ENCODE measurements at places on chromosomes 5 and 9.
A peak's percentile ranks its signal among the peaks of the same experiment; 100 is the strongest.

- peak; percentile 59 for DNase-seq
Measured at GRCh38 chr9:98972716-98973115, 29.0 kb downstream of the COL15A1 start.

DNA sequence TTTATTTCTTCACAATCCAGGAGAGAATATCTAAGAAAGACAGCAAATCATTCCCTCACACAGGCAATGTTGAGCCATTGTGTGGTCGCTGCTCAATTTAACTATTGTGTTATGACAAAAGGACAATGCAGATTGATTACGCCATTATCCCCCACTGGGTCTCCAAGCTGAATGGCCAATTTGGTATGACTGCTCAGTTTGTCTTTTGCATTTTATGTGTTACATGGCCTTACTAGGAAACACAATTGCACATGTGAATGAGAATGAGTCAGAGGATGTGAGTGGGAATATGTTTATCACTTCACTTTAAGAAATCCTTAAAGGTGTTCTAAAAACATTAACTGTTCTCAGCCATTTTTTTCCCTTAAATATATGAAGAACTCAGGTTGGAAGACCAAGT lies 108.3 kb downstream of the FAM174A start:
- DNase-seq: peak; percentile 20

- no peak for DNase-seq
Measured at GRCh38 chr5:79974886-79975285, 16.2 kb downstream of the MTX3 start.

- DNase-seq: no peak
Measured at GRCh38 chr5:116564756-116565490, 9.7 kb downstream of the SEMA6A start.

DNA sequence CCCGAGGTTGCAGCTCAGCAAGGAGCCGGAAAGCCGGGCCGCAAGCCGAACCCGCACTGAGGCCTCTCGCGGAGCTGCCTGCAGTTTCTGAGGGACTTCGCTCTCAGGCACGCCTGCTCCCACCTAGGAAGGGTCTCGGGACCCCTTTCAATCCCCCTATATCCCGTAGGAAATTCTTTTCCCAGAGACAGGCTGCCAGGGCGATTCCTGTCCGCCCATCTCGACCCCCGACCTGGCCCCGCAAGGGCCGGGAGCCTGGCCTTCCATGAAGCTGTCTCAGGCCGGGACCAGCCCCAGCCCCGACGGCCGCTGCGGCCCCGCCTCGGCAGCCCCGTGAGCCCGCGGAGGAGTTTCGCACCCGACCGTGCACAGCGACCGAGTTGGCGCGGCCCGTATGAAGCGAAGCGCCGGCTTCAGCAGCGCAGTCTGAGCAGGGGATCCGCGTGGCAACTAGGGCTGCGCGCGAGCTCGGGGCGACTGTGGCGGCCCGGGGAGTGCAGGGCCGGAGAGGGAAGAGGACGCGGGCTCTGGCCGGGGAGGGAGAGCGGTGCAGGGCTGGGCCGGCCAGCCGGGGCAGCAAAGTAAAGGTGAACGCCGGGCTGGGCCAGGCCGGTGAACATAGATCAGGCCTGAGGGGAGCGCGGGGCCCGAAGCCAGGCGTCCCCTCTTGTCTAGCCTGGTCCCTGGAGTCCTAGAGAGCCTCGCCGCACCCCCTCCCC lies 977 bp upstream of the PRDM12 start:
- peak; percentile 59 for DNase-seq

DNA sequence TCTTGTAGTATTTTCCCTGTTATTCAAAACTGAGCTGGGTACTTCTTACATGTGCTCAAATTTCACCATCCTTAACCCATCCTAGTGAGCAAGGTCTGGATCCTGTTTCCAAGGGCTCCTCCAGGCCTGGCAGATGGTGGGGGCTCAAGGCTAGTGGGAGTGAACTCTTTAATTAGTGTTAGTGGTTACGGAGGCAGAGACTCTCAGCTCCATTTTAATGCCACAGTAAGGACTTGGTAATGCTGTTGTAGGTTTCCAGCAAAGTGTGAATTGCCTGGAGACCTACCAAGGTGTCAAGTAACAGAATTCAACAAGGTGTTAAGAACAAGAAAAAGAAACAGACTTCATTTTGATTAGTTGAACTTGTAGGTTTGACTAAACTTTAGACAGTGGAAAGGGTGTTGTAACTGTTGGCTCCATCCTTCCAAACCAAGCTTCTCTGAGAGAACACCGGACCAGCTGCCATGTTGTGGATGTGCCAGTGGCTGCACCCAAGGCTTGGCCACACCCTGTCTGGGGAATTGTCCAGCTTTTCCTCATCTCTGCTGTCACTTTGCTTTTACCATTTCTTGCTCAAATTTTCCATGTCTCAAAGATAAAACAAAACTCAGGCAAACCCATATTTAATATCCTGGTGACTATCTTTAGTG lies 98.7 kb downstream of the ADCY2 start:
- no peak for DNase-seq

DNA sequence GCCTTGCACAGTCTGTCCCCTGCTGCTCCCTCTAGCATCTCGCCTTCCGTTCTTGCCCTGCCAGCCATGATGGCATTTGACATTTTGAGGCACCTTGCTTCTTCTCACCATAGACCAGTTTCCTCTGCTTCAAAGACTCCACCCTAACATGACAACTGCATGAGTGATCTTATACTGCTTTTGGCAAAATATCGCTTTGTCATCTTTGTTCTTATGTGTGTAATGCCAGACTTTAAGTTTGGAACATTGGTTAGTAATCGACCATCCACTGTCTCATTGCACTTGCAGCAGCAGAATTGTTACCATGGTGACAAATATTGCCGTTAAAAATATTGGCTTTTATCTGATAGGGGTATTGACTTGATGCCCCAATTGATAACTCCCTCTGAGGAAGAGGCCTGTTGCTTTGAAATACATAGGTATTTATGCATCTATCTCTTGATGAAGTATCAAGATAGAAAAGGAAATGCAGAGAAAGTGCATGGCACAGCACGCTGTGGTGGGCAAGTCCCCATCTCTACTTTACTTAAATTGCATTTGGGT lies 6.8 kb downstream of the GARIN3 start:
- no peak for DNase-seq

- no peak for DNase-seq
Measured at GRCh38 chr9:89452561-89452960, 45.4 kb downstream of the SEMA4D start.

GRCh38 chr9:124225945-124226344 lies 31.8 kb upstream of the NEK6 start:
- DNase-seq: no peak

- DNase-seq: peak; percentile 80
Measured at GRCh38 chr9:119802621-119803020, 433.4 kb upstream of the BRINP1 start.
